T-helper 22 cell (primary cell): ENCODE measurements at places on chromosomes 13 and 19.

DNA sequence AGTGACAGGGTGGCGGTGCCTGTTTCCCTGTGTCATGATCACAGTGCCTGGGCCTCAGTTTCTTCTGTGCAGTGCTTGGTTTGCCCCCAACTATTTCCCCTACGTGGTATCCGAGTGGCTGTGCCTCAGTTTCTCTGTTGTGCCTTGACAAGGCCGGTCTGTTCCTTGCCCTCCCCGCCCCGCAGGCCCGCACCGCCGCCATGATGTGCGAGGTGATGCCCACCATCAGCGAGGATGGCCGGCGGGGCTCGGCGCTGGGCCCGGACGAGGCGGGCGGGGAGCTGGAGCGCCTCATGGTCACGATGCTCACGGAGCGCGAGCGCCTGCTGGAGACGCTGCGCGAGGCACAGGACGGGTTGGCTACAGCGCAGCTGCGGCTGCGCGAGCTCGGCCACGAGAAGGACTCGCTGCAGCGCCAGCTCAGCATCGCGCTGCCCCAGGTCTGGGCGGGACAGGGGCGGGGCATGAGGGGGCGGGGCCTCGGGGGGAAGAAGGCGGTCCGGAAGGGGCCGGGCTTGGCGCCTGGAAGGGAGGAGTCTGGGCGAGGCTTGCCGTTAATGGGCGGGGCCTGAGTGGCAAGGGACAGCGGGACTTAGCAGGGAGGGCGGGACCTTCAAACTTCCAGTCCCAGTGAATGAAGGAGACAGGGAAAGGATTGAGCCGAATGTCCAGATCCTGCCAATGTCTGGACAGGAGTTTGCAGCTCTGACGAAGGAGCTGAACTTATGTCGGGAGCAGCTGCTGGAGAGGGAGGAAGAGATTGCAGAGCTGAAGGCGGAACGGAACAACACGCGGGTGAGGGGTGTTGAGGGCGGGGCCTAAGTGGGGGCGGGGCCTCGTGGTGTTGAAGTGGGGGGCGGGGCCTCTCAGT, 8.6 kb downstream of the PPFIA3 start:
- peak; percentile 88 for DNase-seq

DNA sequence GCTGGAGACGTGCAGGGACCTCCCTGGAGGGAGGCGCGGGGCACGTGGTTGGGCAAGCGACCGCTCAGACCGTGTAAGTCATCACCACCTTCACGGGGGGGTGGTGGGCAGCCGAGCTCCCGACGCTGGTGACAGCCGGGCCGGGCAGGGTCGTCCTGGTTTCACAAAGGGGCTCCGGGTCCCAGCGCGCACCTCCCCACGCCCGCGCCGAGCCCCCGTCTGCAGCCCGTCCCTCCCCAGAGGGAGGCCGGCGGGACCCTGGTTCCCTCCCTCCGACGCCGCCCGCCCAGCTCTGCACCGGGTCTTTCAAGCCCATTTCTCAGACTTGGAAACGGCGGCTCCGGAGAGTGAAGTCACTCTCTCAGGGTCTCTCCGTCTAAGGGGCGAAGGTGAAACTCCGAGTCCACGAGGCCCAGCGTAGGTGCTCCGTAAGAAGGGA, 729 bp upstream of the ARID3A start:
- DNase-seq = peak; percentile 55

- no peak for DNase-seq
Measured at GRCh38 chr13:110262508-110263291, 44.3 kb downstream of the COL4A1 start.

DNA sequence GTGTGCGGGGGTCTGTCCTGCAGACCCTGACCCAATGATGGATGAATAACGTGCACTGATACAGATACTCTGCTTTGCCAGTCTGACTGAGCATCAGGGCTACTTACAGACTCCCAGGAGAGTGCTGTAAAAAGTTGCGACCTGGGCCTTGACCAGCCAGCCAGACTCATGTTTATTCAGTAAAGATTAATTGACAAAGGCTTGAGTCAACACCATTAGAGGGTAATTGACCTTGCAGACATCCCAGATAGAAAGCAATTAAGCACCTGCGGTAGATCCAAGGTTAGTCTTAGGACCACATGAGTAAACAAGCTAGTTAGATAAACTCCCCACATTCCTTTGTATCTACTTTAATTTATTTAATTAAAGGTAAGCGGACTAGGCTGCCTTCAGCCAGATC, 10.4 kb downstream of the NUDT19 start:
- DNase-seq = no peak

DNA sequence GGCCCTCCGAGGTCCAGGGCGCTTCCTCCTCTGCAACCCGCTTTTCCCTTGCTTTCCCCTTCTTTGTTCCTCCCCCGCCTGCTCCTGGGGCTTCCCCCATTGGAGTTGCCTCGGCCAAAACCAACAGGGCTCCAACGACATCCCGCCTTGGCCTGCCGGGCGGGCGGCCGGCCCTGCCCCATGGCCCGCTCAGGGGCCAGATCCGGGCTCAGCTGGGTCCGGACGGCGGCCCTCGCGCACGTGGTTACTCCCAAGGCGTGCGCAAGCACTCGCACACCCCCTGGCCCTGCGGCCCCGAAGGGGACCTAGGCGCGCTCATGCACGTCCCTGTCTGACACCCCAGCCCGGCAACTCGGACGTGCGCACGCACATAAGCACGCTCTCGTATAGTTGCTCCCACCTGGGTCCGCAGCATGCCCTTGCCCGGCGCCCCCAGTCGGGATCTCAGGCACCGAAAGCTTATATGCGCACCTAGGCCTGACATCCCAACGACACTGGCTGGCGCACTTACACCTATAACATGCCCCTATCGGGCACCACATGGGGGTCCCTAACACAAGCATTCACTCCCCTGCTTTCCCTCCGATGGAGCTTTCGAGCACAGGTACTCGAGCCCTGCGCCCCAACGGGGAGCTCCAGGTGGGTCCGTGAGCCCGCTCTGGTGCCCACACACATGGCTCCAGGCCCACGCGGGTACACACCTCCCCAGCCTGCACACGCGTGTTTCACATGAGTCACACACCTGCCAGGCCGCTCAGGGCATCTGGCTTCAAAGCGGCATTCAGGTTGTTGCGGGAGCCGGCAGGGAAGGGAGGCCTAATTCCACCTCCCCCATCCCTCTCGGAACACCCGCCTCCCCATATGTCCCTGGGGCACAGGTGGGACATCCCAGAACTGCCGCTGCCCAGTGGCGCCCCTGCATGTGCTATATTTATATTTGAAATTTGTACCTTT, 15.0 kb downstream of the NFIX start:
- no peak for DNase-seq

DNA sequence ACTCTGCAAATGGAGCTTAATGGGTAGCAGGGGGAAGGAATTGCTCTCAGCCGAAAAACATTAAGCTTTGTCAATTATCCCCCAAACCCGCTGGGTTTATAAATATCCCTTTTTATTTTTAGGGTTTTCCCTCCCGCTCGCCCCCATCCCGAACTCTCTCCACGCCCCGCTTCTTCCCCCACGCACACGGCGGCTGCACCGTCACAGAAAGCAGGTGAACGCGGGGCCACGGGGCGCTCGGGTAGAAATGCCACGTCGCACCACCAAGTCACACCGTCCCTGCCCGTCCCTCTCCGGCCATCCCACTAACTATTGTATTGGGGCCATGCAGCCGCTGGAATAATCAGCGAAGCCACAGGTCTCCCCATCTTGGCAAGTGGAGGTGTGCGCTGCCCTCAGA, 3.5 kb downstream of the PTPRS start:
- DNase-seq = no peak

DNA sequence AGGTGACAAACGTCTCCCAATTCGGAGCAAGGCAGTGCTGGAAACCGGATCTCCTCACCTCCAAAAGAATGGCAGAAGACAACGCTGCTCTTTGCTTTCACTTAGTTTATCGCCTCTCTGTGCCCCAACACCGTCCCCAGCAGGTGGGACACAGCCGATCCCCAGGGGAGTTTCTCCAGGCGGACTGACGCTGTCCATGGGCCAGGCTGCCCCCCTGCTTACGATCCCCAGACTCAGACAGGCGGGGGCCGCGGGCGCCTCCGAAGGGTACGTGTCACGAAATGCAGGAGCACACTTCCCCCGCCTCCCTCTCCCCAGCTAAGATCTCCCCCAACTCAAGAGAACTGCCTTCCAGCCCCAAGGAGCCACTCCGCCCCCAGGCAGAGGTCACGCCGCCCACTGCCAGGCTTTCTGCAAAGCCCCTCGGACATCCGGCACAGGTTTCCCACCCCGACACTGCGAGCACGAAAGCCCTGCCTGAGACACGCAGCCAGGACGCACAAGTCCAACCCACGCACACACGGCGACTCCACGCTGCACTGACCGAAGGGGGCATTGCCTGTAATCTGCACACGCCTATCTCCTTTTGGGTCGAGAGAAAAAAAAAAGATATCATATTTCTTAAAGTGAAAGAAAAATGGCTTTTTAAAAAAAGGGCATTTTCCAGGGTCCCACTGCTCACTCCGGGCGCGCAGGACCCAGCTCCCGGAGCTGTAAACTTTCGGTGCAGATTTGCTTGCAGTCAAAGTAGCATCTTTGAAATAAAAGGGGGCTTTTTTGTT, 2.0 kb downstream of the SPRY2 start:
- no peak for DNase-seq

DNA sequence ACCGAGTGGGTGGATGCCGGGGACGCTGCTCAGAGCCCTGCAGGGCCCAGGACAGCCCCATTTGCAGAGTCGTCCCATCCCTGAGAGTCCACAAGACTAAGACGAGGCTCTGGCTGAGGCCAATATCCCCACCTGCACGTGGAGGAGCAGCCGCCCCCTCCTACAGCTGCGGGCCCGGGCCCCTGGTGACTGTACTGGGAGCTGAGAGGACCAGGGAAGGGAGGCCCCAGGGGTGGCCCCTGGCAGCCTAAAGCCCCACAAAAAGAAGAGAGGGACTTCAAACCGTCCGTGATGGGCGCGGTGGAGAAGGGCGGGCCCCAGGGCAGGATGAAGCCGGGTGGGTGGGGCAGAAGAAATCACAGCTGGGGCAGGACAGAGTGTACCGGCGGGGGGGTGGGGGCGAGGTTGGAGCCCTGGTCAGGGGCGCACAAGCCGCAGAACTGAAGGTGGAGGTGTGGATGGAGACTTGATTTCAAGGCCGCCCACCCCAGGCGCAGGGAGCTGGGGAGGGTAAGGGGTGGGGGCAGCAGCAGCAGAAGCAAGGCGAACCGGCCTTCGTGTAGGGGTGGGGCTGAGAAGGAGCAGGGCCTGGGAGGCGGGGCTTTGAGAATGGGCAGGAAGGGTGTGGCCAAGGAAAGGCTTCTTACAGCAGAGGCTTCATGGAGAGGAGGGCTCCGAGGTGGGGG, 12.9 kb downstream of the CFD start:
- DNase-seq = peak; percentile 82

- no peak for DNase-seq
Measured at GRCh38 chr19:17165715-17166114, 49.4 kb upstream of the USE1 start.

DNA sequence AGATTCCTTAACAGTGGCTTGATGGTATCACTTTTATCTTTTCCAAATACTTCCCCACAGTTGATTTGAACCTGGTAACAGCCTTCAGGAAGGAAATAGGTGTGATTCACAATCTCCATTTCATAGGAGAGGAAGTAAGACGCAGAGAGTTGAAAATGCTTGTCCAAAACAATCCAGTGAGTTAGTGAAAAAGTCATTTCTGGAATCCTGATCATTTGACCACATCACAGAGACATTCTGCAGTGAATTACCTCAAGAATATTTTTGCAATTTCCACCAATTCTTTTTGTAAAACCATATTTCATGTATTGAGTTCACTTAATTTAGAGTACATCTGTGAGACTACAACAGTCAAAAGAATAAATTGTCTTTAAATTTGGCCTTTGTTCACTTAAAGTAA, 292.8 kb downstream of the DCLK1 start:
- DNase-seq = no peak

DNA sequence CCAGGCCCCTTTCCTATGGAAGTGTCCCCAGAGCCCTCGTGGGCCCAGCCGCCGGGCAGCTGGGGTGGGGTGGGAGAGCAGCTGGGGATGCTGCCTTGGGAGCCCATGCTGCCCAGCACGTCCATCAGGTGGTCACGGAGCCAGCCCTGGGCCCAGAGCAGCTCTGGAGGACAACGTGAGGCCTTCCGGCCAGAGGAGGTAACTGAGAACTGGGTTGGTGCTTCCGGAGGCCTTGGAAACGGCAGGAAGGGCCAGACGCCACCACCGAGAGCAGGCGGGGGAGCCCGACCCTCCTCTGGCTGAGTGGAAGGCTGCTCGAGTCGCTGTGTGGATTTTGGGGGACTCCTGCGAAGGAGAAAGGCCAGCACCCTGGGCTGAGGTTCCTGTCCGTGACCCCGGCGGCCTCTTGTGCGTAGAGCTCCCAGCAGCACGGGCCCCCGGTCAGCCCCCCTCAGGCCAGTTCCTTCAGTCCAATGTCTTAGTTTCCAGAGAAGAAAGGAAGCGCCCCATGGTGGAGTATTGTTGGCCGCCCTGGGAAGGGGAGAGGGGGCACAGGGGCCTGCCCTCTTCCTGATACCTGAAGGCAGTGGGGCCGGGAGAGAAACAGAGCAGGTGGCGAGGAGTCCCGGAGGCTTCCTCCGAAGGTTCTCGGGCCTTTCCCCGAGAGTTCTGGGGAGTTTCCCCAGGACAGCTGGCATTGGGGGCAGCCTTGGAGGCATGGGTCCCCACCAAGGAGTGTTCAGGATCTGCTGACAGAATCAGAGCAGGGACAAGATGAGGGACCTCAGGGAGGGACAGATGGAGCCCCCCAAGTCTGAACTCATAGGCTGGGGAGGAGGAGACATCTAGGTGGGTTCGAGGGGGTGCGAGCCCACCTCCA, 68.8 kb downstream of the MLLT1 start:
- DNase-seq = no peak

DNA sequence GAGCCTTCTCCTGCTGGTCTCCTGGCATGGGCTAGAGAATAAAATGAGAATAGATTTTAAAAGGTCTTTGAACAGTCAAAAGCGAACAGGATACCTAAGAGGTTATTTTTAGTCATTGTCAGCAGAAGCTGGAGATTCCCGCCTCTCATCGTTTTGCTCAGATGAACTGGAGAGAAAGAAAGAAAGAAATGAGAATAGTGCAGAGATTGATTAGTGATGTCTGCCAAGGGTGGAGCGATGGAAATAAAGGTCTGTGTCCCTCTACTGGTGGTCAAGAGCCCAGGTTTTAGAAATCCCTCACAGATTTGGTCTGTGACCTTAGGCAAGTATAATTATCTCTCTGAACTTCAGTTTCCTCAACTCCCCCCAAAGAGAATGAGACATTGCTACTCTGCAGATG, 5.3 kb downstream of the NCAN start:
- DNase-seq = no peak

GRCh38 chr19:36009633-36010379, 1.2 kb upstream of the SYNE4 start:
- DNase-seq = no peak

DNA sequence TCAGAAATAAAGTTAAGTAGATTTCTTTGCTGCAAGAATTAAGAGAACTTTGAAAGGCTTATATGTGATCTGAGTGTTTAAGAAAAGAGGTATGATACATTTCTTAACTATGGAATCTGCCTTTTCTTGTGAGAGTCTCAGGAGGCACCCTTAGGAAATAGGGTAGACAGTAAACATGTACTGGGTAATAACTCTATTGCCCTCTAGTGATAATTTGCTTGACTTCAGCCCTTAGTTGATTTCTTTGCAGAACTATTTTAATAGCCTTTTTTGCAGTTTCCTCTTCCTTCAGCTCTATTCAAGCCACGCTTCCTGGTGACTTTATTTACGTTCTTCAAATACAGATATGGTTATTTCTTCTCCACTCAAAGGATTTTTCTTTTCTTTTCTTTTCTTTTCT, 37.0 kb upstream of the CCNA1 start:
- DNase-seq = no peak
